ENCODE measurements at places on chromosomes 2 and 18.

GRCh38 chr18:10040287-10041011, 126.6 kb downstream of the VAPA start:
- DNase-seq = no peak

DNA sequence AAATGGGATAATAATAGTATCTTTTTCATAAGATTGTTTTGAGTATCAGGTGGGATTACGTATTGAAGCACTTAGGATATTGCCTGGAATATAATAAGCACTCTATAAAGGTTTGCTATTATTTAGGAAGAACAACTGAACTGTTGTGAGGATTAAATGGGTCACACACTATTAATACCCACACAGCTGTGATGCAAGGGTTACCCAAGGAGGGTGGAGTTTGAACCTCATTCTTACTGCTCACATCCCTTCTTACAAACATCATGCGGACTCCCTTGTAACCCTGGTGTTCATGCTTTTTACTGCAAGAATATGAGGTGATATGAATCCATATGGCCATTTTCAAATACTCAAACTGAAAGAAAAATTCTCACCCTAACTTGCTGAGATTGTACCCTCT, 113.5 kb downstream of the KCTD1 start:
- no peak for DNase-seq

DNA sequence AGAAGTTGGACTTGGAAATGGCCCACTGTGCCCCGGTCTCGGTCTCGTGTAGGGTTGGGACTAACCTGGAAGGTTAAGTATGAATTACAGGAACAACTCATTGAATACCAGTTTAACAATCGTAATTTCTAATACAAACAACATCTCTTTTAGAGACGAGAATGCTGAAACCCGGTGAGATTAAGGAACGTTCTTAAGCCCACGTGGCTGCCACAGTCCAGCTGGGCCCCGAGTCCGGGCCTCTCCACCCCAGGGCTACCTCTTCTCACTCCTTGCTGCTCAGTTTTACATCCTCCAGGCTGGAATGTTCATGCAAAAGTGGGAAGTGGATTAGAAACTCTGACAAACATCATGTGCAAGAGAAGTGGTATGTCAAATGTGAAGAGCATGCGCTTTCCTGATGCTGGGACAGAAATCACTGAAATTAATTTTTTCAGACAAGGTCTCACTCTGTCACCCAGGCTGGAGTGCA, 29.4 kb downstream of the NGEF start:
- no peak for DNase-seq

DNA sequence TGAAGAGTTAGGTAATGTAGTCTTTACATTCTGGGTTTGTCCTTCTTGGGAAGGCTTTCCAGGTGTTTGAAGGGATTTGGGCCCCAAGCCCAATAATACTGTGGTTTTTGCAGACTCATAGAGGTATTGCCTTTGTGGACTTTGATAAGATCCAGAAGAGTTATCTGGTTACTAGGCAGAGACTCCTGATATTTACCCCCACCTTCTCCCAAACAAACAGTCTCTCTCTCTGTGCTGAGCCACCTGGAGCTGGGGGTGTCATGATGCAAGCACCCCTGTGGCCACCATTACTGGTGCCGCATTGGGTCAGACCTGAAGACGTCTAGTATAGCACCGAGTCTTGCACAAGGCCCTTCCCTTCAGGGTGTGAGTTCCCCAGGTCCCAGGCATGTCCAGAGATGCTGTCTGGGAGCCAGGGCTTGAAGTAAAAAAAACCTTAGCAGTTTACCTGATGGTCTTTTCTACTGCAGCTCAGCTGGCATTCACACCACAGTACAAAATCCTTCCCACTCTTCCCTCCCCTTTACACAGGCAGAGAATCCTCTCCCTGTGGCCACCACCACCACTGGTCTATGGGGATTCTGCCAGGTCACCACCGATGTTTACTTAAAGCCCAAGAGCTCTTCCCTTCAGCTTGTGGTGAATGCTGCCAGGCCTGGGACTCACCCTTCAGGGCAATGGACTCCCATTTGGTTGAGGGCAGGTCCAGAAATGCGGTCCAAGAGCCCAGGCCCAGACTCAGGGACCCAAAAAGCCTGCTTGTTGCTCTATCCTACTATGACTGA, 22.2 kb upstream of the FAM228A start:
- no peak for DNase-seq

- no peak for DNase-seq
Measured at GRCh38 chr2:65458999-65459398, 26.6 kb upstream of the SPRED2 start.

GRCh38 chr18:75204269-75204731, 4.6 kb downstream of the PTGR3 start:
- DNase-seq = no peak

GRCh38 chr2:241308267-241308666, 7.2 kb downstream of the HDLBP start:
- DNase-seq = no peak

DNA sequence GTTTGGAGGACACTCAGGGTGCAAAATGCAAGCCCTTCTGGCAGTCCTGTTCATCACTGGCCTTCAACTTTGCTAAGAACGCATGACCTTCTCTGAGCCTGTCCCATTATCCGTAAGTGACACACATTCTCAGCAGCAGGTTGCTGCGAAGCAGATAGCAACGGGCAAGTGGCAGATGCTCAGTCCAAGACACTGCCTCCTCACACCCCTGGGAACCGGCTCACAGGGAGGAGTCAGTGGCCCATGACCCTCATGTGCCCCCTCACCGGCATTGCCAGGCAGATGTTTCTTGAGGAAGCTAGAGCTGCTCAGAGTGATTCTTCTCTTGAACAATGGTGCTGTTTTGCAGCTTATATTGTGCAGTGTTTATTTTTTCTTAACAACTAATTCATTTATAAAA, 737.2 kb upstream of the HS6ST1 start:
- DNase-seq = no peak

DNA sequence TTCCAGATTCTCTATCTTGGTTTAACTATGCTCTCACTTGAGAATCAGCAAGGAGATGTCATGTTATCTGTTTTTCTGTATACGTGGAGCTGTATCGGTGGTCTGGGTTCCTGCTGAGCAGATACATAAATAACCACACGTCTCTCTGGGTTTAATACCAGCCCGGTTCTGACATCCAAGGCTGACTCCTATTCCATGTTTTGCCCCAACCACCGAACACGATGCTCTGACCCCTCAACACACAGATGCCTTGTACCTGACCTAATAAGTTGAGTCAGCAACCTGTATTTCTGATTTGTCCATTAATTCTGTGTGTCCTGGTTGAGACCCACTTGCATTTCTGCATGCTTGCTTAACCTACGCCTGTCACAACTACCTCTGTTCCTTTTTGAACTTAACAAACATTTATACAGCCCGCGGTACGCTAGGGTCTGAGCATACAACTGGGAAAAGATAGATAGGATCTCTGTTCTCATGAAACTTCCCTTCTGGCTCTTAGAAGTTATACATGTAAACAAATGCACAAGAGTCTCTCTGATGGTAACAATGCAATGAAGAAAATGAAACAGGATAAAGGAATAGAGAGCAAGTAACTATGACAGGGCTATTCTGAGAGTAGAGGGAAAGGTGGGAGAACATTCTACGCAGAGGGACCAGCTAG, 480.4 kb downstream of the PARD3B start:
- no peak for DNase-seq

DNA sequence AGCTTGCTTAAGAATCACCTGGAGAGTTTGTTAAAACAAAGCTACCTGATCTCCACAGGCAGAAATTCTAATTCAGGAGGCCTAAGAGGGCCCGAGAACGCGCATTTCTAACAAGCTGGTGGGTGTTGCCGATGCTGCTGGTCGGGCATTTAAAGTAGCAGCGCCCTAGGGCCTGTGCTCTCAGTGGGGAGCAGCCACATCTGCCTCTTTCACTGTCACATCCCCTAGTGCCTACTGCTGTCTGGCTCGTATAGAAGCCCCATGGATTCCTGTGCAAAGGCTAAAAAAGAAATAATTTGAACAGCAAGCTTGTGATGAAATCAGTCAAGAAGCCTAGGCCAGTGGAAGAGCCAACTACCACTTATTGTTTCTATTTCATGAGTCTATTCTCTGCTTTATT, 126.7 kb upstream of the SMIM21 start:
- DNase-seq = no peak

DNA sequence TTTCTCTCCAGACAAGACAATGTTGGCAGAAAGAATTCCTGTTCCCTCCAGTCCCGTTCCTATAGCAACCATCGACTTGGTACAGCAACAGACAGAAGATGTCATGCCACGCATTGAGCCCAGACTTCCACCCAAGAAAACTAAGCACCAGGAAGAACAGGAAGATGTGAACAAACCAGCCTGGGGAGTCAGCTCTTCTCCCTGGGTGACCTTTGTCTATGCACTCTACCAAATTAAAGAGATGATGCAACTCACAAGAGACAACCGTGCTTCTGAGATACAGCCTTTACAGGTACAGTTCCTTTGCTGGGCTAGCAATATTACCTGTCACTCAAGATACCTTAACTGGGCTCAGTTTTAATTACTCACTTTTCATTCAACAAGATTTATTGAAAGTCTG, 37.1 kb downstream of the NEMP2 start:
- no peak for DNase-seq

- no peak for DNase-seq
Measured at GRCh38 chr2:224242561-224242960, 159.3 kb downstream of the FAM124B start.

- DNase-seq = no peak
Measured at GRCh38 chr2:10526281-10527000, 78.3 kb upstream of the ODC1 start.

GRCh38 chr2:230319211-230319862, 7.7 kb upstream of the SP140L start:
- no peak for DNase-seq

GRCh38 chr2:138504546-138505235, 3.1 kb downstream of the SPOPL start:
- DNase-seq = peak; percentile 67

GRCh38 chr2:220434385-220434784, 807.0 kb downstream of the SLC4A3 start:
- DNase-seq = no peak

- peak; percentile 50 for DNase-seq
Measured at GRCh38 chr2:12702168-12703121, 14.3 kb upstream of the TRIB2 start.

GRCh38 chr2:190963088-190963487, 50.9 kb downstream of the STAT1 start:
- DNase-seq = no peak

GRCh38 chr18:40292985-40293710, 1661.9 kb upstream of the PIK3C3 start:
- no peak for DNase-seq

DNA sequence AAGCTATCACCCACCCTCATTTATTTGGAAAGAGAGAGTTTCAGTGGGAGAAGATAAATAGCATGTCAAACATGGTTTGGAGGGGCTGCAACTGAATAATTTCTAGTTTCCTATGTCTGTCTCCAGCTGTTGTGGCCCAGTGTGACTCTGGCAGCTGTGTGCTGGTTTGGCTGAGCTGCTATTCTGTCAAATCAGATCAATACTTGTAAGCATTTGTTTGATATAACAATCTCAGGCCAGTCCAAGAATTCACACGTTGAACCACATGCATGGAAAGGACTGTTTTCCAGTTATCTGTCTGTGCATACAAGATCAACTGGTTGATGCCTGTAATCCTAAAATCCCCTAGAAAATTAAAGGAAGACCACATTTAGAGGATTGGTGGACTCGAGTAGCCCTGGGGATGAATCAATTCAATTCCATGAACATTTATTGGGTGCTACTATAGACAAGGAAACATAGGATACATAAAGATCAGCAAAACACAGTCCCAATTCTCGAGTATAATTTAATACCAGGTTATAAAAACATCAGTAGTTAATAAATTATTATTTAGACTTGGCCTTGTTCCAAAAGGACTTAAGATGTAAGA, 209.0 kb upstream of the PARD3B start:
- DNase-seq = no peak

DNA sequence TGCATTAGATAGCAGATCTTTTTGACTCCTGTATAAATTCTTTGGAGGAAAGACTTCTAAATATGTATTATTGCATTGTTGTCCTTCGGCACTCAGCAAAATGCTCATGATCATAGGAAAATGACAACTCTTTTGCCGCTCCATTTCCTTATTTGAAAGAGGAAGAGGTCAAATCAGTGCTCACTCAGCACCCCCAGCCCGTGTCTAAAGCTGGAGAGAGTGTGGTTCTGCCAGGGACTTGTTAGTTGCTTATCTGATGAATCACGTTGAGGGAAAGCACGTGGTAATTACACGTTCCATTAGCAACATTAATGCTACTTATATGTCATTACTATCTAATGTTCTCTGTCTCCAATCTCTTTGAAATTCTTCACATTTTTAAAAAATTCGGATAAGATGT, 46.0 kb upstream of the MBP start:
- peak; percentile 93 for DNase-seq
